ENCODE measurements at places on chromosomes 11 and 22.

- peak; percentile 58 for DNase-seq
These were observed 5.9 kb downstream of the CENPM start for GRCh38 chr22:41940832-41941765.

GRCh38 chr11:126564566-126564965 is 209.1 kb downstream of the ST3GAL4 start:
- no peak for DNase-seq

- no peak for DNase-seq
These were observed 22.3 kb upstream of the GRK3 start for GRCh38 chr22:25542191-25542590.

DNA sequence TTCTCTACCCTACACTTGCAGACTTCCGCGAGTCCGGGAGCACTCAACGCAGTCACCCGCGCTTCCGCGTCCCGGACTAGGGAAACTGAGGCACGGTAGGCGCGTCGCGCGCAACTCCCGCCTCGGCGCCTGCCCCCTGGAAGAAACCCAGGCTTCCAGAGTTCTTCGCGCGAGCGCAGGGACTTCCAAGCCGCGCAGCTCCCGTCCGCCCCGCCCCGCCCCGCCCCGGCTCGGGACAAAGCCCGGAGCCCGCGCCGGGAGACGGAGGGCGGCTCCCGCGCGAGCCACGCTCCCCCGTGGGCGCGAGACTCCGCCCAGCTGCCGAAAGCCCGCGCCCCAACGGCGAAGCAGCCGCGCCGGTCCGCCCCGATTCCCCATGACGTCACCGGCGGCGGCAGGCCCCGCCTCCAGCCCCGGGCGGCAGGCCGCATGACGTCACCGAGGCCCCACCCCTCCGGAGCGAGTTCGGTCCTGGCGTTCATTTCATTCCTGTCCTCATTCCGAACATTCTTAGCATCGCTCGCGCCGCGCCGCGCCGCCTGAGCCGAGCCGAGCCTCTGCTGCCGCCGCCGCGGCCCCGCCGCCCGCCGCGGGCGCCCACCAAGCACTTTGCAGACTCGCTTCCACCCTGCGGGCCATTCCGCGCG is at the start of gene TEAD1:
Gene TEAD1, plus strand, starts transcription at position 498 of the 647 bp plus-strand sequence.
- DNase-seq: peak; percentile 94

DNA sequence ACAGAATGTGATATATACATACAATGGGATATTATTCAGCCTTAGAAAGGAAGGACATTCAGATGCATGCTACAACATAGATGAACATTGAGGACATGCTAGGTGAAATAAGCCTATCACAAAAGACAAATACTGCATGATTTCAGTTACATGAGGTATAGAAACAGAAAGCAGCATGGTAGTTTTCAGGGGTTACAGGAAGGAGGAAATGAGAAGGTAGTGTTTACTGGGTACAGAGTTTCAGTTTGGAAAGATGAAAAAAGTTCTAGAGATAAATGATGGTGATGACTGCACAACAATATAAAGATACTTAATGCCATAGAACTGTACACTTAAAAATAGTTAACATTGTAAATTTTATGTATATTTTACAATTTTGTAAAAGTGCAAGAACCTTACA is 266.7 kb upstream of the C11orf87 start:
- no peak for DNase-seq

DNA sequence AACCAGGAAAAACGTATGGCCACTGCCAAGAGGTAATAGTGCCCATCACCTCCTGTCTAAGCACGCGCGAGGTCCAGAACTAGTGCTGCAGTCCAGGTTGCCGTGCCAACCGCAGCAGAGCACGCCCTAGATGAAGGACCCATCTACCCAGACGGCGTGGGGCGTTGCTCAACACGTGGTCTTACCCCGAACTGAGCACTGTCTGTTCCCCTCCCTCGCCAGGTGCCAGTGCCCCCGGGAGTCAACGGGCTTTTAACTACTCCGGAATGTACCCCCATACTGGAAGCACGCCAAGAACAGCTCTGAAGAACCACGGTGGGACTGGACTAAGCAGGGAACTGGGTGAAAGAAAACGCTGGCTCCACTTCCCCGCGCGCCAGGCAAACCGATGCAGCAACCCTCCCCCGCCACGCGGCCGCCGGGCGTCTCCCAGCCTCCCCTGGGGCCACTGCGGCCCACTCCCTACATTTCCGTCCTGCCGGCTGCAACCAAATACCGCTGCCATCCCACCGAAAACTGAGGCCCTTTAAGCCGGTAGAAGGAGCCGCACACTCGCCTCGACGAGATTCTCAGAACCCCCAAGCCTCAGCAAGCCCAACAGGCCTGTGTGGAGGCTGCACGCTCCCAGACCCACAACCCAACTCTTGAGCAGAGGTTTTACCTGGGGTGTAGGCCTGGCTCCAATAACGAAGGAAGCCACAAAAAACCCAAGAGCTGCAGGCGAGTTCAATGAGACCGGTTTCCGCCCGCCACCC is at the start of gene HSPA8:
Gene HSPA8, minus strand, starts transcription at position 734 of the 755 bp plus-strand sequence. CDS start 812 bp downstream, outside the sequence.
- no peak for DNase-seq

GRCh38 chr11:12272821-12273617 is 104.4 kb upstream of the PARVA start:
- DNase-seq: peak; percentile 25

GRCh38 chr22:37525073-37525745 is 6.0 kb upstream of the CARD10 start:
- DNase-seq: peak; percentile 58

DNA sequence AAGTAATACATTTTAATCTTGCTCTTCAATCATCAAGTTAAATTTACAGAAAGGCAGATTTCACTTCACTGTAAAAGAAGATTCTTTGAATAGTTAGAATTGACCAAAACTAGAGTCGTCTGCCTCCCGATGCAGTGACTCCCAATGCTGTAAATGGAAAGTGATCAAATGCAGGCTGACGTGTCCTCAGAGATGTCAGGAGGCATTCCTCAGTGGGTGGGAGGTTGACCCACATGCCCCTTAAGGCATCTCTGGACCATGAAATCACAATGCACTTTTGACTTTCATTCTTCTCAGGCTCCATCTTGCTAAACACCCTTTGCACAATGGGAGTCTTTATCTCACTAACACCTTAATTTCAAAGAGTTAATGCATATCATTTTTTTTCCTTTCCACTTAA is 19.0 kb upstream of the CECR2 start:
- DNase-seq: no peak

DNA sequence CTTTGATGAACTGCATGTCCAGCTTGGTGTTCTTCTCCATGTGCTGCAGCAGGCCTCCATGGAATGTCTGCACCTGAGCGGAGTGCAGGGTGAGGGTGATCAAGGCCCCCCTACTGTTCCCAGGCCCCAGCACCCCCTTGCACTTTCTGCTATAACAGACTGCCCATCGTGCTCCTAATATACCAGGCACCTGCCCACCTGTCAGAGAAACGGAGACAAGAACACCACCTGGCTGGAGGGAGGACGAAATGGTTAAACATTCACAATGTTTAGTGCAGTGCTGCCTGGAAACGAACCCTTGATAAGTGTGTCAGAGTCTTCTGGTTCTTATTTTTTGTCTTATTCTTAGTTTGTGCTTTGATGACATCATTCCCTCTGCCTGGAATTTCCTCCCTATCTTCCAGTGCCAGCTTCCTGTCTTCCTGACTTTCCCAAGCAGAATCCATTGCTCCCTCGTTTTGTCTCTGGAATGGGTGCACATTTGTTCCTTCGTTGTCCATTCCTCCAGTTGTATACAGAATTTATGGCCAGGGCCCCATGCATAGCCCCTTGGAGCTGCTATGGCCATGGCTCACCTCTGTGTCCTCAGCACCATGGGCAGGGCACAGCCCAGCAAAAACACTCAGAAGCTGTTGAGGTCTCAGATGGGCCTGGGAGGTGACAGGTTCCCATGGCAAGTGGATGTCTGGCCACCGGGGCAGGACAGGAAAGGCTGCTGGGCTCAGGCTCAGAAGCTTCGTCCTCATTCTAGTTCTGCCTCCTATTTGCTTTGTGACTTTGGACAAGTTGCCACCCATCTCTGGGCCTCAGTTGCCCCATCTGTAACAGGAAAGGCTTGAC is 11.9 kb downstream of the BAIAP2L2 start:
- DNase-seq: peak; percentile 21

GRCh38 chr11:103872748-103873147 is 163.7 kb upstream of the DDI1 start:
- DNase-seq: no peak

DNA sequence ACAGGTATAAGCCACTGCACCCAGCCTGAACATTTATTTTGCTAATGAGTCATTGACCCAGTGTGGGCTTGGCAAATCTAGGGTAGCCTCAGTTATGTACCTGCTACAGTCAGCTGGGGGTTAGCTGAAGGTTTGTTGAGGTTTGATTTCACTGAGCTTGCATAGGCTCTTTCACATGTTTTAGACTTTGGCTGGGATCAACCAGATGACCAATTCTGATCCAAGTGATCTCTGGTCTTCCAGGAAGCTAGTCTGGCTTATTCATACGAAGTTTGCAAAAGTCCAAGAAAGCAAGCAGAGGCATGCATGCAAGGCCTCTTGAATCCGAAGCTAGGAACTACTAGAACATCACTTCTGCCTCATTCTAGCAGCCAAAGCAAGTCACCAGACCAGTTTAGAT is 21.0 kb downstream of the SERPING1 start:
- no peak for DNase-seq

- DNase-seq: no peak
These were observed 14.0 kb upstream of the FLRT1 start for GRCh38 chr11:64021757-64022093.

DNA sequence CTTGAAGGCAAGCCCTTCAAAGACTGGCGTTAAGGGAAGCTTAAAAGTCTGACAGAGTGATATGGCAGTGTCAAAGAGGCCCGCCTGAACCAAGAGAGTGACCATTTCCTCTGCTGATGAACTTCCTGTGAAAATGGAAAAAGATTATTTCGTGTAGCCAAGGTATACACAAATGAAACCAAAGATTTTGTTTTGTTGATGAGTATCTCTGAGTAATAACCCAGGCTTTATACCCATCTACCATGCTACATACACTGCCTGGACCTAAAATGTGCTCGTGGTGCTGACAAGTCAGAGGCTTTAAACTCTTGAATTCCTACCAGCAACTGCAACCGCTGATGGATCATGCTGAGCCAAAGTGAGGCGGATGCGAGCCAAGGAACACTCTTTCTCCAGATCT is 21.0 kb upstream of the FNBP4 start:
- no peak for DNase-seq

GRCh38 chr11:126231725-126232459 is 20.3 kb downstream of the FAM118B start:
- no peak for DNase-seq

DNA sequence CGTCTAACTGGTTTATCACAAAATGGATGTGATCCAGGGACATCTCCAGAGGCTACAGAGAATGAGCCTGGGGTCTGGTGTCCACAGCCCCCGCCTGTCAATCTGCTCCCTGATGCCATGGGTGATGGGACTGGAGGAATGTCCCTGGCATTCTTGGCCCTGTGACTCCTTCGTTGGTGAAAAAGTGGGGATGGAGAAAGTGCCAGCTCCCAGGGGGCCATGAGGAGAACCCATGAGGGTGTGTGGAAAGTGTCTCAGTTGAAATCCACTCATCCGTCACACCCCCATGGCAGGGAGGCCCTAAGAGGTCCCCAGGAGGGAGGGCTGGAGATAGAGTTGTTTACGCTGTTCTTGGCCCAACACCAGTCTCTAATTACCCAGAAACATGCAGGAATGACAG is 322.0 kb downstream of the CTTN start:
- no peak for DNase-seq

- no peak for DNase-seq
These were observed 15.0 kb upstream of the EHD1 start for GRCh38 chr11:64893194-64894069.

DNA sequence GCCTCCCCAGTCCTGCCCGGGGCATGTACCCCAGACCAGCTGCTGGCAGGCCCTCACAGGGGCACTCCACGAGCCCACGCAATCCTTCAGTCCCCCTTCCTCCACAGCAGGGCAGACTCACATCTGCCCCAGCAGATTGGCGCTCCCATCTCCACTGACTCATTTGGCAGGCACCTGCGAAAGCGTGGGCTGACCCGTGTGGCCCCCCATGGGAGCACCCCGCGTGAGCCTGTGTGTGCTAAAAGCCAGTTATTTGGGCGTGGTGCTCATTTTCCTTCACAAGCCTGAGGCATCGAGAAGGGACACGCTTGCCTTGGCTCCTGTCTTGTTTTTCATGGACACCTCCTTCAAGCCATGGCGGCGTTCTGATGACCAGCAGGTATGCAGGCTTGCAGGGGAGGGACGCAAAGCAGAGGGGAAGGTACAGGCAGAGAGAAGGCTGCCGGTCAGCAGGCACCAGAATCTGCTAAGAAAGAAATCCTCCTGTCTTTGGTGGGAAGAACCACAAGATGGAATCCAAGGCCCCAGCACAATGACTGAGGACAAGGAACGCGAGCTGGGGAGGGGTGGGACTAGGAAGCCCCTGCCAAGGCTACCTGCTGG is 8.6 kb downstream of the NECTIN1 start:
- no peak for DNase-seq

- DNase-seq: no peak
These were observed 13.0 kb downstream of the LIF start for GRCh38 chr22:30233582-30233981.

- DNase-seq: peak; percentile 84
These were observed 130.7 kb downstream of the SNX19 start for GRCh38 chr11:130785380-130786116.

Data from fibroblast of skin of left quadriceps (primary cell).